ENCODE measurements at places on chromosomes 6 and 20.

DNA sequence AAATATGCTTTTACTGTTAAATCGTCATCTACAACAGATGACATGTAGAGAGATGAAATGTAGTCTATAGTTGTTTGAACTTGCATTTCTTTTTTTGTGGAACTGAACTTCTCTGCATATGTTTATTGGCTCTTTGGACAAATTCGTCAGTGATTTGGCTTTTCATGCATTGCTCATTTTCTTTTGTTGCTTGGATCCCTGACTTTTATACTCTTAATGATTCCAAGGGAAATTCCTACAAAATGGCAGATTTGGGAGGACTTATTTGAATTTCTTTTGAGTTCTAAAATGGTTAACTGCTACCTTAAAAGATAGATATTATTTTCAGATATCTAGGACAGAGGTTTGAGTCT is 65.4 kb downstream of the UTRN start:
- DNase-seq = no peak

DNA sequence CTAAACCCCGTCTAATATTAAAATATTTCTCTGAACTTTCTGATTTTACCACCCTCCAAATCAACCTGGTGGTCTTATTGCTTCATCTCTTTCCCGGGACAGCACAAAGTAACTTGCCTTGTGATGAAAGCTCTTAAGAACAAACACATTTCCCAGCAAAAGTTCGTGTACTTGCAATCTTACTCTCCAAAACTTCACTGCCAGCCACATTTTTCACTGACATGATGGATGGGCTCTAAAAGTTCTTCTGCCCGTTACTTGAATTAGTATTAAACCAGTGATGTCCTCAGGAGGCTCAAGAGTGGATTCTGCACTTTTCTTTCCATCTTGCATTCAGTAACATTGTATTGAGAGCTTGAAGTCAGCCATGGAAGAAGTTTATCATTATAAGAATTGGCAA is 731.6 kb upstream of the GJE1 start:
- no peak for DNase-seq

DNA sequence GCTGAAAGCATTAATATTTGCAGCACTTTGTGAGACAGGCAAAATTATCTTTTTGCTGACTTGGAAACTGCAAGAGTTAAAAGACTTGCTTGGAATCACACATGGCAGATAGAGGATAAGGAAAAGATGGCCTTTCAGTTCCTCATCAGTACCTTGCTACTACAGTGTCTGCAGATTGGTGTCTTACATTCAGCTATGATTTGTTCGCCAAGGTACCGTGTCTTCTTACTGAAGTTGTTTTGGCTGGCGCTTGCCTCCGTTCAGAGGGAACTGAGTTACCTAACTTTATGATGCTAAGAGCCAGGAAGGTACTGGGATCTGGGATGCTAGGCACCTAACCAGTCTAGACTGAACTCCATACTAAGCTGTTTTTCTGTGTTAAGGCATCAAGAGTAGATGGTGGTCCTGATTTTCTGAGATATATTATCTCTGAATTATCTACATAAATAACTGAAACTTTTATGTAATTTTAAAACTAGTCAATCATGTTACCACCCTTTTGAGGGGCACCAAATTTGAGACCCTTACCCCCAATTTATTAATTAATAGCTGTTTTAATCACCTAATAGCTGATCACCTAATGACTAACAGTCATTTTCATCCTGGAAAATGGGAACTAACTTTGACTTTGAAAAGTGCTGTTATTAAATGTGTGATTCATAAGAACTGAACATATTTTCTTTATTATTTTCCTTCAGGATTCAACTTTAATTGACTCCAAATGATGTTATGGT is 2.5 kb downstream of the WTAP start:
- no peak for DNase-seq

DNA sequence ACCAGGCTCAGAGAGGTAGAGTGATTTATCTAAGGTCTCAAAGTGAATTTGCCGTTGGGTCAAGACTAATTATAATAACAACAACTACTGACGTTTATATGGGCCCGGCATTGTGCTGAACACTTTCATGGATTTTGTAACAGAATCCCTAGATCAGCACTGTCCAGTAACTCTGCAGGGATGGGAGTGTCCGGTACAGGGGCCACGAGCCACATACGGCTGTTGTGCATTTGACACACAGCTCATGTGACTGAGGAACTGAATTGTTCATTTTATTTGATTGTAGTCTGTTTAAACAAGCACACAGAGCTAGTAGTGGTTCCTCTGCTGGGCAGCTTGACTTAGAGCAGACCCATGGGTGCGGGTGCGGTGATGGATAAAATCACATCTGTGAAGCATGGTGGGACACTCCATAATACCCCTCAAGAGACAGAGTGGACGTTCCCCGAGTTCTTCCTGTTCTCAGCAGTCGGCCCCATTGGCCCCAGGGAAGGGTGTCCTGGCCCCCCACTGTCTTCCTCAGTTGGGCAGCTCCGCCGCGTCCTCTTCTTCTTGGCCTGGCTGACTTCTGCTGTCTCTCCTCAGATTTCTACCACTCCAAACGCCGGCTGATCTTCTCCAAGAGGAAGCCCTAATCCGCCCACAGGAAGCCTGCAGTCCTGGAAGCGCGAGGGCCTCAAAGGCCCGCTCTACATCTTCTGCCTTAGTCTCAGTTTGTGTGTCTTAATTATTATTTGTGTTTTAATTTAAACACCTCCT is 6.8 kb downstream of the CDKN1A start:
- no peak for DNase-seq
